ENCODE measurements at places on chromosomes 2 and 18. TPM values are rescaled to one million over a fixed set of nuclear protein-coding genes. Genes with fewer than 3 reads are reported as not detected.
A peak's percentile ranks its signal among the peaks of the same experiment; 100 is the strongest.

GRCh38 chr2:203909261-203909967 lies 27.1 kb upstream of the ICOS start:
- peak; percentile 31 for DNase-seq

DNA sequence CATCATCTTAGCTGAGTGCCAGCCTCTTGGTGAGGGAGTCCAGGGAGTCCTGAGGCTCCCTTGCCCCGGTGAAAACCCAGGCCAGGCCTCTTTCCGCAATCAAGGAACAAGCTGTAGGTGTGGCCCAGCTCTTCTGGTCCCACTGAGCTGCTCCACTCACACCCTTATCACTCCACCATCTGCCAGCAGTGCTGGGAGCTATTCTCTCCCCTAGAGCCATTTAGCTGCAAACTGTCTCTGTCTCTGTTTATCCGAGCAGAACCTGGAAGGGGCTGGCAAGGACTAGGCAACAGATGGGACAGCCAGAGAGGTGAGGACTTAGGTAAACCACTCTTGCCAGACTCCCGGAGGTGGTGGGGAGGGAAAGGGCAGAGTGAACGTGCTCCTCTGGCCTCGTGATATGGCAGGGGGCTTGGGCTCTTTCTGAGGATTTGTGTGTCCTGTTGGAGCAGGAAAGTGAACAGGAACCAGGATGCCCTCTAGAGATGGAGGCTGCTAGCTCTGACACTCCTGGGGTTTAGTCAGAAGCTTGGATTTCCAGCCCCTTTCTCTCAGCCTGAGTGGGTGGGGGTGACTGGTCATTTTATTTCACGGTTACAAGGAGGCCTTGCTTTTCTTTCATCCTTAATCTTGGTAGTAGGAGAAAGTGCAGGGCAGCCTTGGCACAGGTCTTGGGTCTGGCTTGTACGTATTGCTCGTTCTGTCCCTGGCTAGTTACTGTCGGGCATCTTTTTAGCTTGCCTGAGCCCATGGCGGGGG lies 19.6 kb downstream of the B3GNT2 start:
- no peak for DNase-seq

FKBP7 gene
- 25.6 TPM for total RNA-seq

DNA sequence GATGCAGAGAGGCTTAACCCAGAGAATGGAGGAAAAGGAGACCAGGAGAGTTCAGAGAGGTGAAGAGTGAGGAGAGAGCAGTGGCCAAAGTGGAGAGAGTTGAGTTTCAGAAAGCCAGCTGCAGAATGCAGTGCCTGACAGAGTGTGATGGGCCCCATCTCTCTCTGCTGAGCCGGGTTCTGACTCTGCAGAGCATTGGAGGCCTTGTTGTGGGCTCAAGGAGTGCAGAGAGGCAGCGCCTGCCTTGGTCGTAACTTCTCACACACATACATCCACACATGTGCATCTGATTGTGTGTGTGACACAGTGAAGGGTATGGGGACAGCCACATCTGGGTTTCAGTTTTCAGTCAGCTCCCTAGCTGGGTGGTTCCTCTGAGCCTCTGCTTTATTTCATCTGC lies 58.8 kb downstream of the AGAP1 start:
- no peak for DNase-seq

- no peak for DNase-seq
Measured at GRCh38 chr18:57587098-57587661, 678 bp upstream of the FECH start.

LINC00305 gene
- not detected for total RNA-seq

DNA sequence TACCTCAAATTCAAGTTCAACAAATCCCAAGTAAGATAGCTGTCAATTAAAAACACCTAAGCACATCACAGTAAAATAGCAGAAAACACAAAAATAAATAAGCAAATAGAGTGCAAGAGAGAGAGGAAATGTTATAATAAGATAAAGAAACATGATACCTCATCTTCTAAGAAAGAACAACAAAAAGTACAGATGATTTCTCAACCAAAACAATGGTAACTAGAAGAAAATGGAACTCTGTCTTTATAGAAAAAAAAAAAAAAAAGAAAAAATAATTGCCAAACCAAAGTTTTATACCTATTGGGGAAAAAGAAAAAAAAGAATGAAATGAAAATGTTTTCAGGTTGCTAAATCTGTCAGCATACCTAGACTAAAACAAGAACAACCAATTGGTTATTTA lies 1253.5 kb upstream of the CDH2 start:
- DNase-seq = no peak

DNA sequence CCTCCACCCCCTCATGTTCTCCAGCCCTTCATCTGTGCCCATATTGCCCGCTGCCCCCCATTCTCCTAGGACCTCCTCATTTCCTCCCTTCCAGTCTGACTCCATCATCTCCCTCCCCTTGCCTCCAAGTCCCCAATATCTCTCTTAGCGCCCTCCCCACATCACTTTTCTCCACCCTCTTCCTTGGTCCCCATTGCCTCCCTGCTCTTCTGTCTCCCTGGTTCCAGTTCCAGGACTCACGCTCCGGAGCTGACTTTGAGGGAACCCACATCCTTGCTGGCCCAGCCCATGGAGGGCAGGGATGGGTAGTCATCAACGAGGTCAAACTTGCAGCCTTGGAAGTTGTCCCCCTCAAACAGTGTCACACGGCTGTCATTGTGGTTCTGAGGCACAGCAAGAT lies 2.6 kb downstream of the CRYBA2 start:
- DNase-seq = no peak

- no peak for DNase-seq
Measured at GRCh38 chr2:8154936-8155335, 526.9 kb upstream of the ID2 start.

GRCh38 chr2:237630216-237631000 lies 3.0 kb downstream of the LRRFIP1 start:
- DNase-seq = no peak
